CD4-positive, alpha-beta T cell treated with Interleukin-10 for 1 hour (primary cell): ENCODE measurements at places on chromosomes 5 and 9.

- DNase-seq: no peak
Observed at GRCh38 chr9:36837431-36838405, 196.3 kb downstream of the PAX5 start.

- no peak for DNase-seq
Observed at GRCh38 chr5:58018016-58018415, 441.9 kb downstream of the PLK2 start.

DNA sequence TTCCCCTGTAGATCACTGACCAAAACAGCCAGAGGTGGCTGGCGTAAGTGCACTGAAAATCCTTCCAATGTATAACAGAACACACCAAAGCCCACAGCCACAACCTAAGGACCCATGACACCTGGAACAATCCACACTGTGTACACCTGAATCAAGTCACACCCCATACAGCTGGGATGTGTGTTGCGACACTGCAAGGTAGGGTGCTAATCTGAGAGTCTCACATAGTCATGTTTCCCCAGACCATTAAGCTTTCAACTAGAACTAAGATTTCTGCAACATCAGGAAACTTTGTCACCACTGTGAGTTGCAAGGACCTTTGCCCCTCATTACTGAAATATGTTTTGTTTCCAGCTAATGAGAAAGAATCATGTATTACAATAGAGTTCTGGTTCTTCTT is 59.4 kb downstream of the MED27 start:
- DNase-seq: no peak

DNA sequence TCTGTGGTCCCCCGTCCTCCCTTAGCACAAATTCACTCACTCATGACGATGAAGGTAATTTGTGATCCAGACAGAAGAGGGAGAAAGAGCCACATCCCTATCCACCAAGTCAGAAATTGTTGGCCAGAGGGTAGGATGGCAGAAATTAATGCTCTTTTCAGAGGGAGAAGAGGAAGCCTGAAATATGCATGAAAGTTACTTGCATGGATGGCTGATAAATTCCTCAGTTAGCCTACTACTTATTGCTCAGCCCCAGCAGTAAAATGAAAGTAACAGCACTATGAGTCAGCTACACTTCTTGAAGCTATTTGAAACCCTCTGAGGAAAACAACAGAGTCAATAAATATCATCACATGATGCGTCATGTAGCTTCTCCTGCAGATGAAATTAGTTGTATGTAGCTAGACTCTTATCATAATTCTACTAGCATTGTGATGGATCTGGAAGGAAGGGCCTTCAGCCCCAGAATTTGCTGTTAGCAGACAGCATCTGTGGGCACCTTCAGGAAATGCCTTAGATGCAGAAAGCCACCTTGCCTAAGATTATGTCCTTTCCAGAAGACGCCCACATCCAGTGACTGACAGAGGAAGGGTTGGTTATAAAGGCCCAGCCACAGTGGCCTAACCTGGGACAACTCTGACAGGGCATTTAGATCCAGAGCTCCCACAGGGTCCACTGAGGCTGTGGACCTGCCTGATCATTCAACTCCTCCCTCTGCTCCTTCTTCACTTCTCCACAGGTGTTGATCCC is 81.2 kb upstream of the CCDC112 start:
- DNase-seq: no peak

DNA sequence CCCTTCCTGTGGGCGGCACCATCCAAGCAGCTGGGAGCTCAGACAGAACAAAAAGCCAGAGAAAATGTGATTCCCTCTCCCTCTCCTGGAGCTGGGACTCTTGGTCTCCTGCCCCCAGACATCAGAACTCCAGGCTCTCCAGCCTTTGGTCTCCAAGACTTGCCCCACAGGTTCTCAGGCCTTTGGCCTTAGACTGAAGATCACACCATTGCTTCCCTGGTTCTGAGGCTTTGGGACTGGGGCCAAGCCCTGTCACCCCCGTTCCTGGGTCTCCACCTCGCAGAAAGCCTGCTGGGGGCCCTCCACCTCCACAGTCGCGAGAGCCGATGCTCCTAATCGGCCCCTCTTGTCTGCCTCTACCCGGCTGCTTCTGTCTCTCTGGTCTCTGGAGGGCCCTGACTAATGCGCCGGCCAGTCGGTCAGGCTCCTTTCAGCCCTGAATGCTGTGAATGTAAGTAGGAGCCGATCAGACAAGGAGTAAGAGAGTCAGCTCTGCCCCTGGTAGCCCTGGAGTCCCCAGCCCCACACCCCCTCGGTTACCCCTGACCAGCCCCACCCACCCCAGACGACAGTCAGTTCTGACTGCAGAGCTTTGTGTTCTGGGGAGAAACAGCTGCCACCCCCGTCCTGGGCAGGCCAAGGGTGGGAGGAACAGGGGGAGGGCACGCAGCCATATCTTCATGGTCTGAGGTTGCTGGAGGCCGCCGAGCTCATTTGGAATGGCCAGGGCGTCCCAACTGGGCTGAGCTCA is 57.5 kb downstream of the VAV2 start:
- DNase-seq: no peak

- DNase-seq: no peak
Observed at GRCh38 chr9:109640580-109641371, 139.2 kb upstream of the PALM2AKAP2 start.

GRCh38 chr5:147796556-147797308 is 14.2 kb upstream of the JAKMIP2 start:
- no peak for DNase-seq

DNA sequence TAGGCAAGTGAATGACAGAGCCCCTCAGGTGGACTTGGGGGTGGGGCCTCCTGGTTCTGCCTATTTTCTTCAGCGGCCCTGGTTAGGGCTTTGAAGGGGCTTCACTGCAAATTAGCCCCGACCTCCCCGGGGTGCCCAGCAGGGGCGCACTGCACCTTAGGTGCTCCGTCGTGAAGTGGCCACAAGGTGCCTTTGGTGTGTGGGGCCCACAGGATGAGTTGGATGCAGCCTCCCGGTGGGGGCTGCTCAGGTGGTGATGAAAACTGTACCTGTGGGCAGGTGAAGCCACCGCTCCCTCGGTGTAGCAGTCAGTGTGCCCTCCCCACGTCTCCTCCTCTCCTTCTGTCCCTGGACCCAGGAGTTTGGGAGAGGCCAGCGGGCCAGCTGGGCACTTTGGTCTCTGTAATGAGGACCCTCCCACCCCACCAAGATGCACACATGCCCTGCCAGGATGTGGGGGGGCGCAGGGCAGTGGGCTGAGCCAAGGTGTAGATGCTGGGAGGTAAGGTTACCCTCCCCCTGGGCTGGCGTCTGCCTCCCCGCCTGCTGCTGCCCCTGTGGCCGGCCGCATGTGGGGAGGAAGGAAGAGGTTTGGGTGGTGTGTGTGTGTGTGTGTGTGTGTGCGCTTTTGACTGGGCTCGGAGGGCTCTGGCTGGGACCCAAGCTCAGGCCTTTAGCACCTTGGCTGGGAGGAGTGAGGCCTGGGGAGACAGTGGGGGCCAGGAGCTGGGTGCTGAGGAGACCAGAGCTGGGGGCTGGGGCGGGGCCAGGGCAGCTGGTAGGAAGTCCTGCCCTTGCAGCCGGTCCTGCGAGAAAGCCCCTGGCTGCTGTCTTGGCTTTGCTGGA is 55.6 kb downstream of the RXRA start:
- peak; percentile 77 for DNase-seq

- DNase-seq: no peak
Observed at GRCh38 chr9:4861736-4862451, 69.2 kb downstream of the RCL1 start.

- DNase-seq: no peak
Observed at GRCh38 chr5:146606893-146607292, 90.9 kb upstream of the GPR151 start.

DNA sequence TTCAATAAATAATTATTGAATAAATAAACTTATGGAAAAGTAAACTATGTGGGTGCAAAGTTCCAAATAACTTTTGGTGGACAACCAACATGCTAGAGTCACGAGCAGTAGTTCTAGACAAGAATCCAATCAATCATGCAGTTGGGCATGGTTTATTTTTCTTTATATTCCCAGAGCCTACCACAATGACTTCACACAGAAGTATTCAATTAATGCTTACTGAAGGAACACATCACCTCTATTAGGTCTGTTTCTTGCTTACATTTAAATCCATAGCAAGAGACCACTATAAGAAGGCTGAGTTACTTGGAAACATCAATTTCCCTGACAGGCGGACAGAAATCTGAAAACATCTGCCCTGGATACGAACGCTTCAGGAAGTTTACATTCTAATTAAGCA is 214.2 kb downstream of the TMEM232 start:
- no peak for DNase-seq

DNA sequence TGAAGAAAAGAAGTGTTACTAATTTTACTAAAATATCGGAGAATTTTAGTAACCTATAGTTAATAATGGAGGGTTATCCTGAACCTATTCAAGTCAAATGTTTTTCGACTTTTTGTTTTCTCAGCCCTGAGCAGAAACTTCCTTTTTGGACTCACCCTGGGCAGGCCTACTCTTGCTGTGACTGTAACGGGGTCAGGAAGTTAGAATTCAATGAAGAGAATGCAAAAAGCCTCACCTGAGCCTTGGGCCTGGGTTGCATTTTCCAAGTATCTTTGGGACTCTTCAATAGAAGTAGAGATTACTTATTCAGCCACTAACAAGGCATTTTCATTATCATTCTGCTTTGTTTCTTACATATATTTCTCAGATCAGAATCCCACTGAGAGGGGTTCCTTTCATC is 405.3 kb downstream of the TLR4 start:
- no peak for DNase-seq

DNA sequence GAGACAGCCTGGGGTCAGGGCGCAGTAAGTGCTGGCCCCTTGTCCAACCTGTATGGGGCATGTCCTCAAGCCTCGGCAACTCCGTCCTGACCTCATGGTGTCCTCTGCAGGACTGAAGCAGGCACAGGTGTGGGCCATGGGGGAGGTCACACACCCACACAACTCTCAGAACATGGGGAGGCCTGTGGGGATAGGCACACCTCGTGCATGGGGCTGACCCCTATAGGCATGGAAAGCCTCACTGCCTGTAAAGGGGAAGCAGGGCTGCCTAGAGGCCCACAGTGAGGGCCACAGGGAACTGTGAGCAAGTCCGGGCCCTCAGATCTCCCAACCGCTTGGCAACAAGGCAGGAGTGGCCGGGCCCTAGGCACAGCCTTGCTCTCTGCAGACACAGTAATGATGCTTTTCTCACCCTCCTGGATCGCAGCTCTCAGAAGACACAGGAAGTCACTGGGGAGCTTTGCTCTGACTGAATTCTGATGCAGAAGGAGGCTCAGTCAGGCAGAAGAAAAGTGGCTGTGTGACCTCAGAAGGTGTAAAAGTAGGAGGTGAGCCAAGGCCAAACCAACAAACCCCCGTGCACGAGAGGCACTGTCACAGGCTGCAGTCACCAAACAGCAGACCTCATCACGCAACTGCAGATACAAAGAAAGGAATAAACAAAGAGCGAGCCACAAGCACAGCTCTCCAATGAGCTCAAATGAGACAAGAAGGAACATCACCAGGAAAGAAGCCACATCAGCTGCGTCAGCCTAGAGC is 5.4 kb downstream of the IPPK start:
- DNase-seq: peak; percentile 18

DNA sequence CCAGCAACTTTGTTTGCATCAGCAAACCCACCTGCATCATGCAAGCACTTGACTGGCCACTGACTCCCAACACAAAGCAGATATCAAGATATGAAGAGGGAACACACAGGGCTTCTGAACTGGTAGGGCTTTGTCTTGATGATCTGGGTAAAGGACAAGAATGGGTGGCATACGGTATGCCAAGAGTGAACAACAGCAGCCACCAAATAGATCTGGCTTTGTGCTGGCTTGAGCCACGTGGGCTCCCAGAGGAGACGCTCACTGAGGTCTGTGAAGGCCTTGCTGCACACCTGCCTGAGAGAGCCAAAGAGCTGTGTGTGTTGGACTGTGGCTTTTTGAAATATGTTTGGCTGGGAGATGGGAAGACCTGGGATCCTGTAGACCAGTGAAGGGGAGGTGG is 43.5 kb downstream of the FGF1 start:
- DNase-seq: no peak

DNA sequence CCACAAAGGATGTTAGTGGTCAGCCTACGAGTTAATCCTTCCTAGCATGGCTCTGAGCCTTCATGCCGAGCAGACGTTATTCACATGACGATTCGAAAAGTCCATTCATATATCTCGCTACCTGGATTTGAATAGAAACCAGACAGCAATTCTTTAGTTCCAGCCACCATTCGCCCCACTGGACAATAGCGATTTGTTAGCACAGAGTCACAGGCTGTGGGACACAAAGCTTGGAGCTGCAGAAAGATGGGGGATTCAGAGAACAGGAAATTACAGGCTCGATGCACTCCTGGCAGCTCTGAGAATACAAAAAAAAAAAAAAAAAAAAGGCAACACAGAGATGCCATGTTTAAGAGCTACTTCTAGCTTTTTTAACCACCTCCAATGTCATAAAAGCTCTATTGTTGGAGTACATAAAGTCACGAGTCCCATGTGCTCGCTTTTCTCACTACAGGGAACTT is 110.7 kb downstream of the NR6A1 start:
- no peak for DNase-seq

DNA sequence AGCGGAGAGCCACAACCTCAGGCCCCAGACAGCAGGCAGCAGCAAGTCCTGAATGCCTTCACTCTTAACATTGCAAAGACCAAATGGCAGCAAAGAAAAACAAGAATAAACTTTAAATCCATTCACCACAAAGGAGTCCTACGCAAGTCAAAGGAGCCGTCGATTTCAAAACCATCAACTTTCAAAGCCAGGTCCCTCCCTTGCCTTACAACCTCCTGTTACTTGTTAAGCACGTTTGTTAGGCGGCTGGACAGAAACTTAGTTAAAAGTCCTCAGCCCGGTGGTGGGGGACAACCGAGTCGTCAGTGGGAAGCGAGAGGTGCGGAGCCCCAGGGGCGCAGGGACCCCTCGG is 938 bp downstream of the LPAR1 start:
- DNase-seq: no peak

DNA sequence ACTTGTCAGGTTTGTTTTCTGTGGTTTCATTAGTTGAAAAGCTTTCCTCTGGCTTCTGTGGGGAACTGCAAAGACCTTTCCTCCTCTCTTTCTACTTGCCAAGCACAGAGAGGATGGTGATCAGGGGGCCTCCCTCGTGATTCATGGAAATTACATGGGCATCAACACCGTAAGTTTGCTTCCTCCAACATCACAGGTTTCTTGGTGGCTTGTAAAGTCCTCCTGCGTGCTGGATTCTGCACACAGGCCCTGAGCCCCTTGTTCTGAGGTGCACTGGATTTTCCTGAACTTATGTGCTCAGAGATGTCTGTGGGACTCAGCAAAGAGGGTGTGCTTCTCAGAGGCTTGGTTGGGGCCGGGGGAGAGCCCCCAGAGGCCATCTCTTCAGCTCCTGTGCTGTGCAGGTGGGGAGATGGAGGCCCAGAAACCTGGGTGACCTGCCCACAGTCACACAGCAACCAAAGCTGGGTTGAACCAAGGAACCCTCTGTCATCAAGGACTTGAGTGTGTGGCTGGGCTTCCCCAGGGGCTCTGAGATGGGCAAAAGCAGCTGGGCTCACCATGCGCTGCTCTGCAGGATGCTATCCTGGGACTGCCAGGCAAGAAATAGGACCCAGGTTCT is 36.5 kb downstream of the RGS3 start:
- DNase-seq: no peak

- DNase-seq: no peak
Observed at GRCh38 chr5:22780756-22781155, 72.4 kb downstream of the CDH12 start.
